ENCODE measurements at places on chromosomes 7 and 10.

DNA sequence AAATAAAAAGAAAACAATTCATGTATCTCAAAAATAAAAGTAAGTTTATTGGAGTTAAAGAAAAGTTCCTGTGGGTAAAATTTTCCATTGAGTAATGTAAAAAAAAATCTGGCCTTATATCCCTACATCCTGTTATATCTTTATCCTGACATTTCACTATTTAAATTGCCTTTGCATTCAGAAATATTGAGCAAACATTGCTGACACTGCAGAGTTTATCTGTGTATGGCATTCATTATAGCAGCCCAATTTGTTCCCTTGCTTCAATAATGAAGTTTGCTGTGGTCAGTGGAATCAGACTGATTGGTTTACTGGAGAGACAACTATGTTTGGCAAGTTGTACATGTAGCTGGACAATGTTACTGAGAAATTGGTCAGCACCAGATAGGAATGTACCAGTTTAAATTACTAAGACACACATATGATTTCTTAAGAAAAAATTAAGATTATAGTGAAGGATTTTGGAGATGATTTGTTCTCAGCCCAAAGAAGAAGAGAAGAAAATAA lies 271.7 kb downstream of the ANKRD7 start:
- DNase-seq = no peak

DNA sequence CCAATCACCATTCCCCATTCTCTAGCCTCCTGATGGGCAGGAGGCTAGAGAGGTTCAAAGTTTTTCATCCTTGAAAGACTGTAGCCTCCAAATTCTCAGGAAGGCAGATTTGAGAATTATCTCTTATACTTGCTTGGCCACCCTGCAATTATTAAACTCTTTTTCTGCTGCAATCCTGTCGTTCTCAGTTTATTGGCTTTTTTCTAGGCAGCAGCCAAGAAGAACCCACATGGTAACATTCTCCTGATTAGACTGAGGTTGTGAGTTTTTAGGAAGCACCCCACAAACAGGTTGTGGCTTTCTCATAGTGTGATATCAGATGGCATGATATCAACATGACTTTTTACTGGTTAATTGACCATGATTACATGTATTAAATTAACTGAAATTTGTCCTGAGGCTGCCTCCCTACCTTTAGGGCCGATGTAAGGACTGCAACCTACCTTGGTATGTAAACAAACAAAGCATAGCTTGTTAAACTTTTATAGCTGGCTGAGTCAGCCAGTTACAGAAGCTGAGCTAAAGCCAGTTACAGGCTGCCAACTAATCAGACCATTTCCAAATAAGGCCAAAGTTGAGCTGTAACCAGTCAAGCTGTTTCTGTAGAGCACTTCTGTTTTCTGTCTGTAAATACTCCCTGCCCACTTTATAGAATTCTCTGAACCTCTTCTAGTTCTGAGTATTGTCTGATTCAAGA lies 3.2 kb upstream of the ZNF248 start:
- no peak for DNase-seq

GRCh38 chr7:2522780-2523433 lies 3.3 kb downstream of the LFNG start:
- DNase-seq = no peak

GRCh38 chr7:7920481-7920880 lies 48.1 kb upstream of the GLCCI1 start:
- DNase-seq = no peak

- DNase-seq = no peak
Observed at GRCh38 chr10:43127442-43127841, 10.8 kb upstream of the CSGALNACT2 start.

GRCh38 chr10:72263613-72264241 lies 10.0 kb upstream of the DDIT4 start:
- DNase-seq = no peak

DNA sequence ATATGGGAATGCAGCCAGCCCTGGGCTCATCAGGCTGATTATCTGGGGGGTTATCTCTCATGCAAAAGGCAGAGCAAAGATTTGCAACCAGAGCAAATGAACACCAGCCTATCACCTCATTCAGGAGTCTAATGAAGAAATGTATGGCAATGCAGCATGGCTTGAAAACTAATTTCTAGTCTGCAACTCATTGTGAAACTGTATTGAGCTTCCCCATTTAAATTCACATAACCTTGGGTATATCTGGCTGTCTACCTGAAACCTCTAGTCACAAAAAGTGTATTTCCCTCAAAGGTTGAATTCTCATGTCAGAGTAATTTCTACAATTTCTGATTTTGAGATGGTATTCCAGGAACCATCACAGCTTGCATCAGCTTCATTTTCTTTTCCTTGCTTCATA lies 240.0 kb downstream of the SDHAF3 start:
- no peak for DNase-seq

- DNase-seq = no peak
Observed at GRCh38 chr10:29212597-29212996, 76.3 kb upstream of the LYZL1 start.

DNA sequence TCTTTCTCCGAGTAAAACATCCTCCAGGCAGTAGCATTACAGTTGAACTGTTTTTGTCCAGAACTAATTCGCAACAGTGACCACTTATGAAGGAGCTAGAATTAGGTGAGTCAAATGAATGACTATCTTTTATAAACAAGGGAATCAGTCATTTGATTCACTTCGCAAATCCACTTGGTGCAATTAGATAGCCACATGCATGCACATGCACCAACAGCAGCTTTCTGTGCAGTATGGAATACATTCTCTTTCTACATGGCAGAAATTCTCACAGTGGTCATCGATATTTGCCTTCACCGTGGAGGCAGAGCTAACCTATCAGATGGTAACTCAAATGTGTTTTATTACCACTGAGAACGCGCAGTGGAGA lies 118.8 kb downstream of the CDK6 start:
- no peak for DNase-seq

DNA sequence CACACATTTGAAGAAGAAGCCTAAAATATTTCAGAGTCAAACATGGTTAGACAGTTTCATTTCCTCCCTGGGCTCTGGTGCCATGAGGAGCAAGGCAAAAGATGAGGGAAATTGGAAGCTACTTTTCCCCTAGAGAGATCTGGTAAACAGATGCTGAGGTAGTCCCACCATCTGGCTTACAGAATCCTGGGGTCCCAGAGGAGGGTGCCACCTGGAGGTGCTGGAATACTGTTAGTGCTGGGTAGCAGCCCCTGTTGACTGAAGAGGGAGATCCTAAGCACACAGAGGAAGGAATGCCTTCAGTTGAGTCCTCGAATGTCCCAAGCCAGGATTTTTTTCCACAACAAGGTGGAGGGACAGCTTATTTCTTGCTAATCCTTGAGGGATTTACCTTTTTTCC lies 160.1 kb downstream of the FZD1 start:
- DNase-seq = no peak

DNA sequence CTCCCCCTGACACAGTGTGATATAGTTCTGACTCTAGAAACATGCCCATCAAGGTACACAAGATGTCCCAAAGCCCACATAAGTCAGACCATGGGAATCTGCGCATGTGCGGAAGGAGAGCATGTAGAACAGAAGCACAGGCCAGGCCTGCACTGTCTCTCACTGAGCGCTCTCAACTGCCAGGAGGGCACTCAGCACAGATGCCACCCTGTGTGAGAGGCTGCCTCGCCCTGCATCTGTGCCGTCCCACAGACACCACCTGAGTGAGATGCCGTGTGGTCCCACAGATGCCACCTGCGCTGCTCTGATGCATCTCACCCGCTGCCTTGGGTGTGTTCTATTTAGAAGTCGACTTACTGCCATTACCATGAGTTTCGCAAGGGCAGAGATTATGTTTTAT lies 98.4 kb downstream of the VOPP1 start:
- no peak for DNase-seq

DNA sequence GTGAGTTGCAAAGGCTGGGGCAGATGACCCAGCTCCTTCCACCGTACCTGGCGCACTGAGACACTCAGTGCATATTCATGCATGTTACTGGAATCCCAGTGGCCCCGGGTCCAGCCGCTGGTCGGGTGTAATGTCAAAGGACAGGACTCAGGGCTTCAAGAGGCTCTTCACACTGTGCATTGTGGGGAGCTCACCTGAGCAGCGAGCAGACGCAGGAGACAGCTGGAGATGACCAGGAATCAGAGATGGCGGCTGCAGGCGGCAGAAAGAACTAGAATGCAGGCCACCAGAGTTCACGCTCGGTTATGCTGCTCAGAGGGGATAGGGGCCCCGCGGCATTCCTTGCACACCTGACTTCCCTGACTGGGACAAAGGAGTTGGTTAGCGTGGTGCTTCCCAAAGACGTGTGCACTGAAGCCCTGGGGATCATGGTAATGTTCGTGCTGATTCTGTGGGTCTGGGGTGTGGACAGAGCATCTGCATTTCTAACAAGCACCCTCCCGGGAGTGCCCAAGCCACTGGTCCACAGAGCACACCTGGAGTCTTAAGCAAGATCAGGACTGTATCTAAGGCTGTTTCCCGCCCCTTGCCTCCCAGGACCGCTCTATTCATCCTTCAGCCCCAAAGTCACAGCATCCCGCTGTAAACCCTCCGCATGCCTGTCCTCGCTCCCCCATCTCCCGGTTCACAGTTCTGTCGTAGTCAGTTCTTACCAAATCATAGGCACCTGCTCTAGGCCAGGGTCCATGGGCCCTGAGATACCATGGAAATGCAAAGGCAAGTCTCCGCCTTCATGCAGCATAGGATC lies 71.0 kb downstream of the MKI67 start:
- peak; percentile 56 for DNase-seq

DNA sequence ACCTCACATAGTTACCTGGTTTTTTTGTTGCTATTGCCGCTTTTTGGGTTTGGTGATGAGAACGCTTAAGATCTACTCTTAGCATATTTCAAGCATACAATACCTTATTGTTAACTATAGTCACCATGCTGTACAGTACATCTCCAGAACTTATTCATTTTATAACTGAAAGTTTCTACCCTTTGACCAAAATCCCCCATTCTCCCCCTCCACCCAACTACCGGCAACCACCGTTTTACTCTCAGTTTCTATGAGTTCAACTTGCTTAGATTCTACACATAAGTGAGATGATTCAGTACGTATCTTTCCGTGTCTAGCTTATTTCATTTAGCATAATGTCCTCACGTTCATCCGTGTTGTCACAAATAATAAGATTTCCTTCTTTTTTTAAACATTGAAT lies 86.7 kb upstream of the IL6 start:
- DNase-seq = no peak

- DNase-seq = no peak
Observed at GRCh38 chr7:151590850-151591771, 71.4 kb upstream of the RHEB start.

DNA sequence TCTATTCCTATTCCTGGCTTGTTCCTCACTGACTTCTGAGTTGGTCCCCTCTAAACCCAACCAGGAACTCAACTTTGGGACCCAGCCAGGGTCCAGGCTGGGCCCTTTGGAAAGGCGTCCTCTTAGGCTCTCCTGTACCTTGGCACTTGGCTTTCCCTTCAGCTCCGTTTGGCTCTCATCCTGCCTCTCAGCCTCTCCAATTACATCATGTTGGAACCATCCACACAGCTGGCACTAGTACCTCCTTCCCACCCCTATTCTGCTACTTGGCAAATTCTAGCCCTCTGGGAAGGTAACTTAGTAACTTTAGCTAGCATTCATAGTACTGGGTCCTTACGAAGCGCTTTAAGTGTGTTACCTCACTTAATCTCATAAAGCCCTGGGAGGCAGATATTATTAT lies 205.3 kb upstream of the HABP2 start:
- peak; percentile 82 for DNase-seq

GRCh38 chr10:122490268-122490667 lies 28.9 kb downstream of the HTRA1 start:
- no peak for DNase-seq

DNA sequence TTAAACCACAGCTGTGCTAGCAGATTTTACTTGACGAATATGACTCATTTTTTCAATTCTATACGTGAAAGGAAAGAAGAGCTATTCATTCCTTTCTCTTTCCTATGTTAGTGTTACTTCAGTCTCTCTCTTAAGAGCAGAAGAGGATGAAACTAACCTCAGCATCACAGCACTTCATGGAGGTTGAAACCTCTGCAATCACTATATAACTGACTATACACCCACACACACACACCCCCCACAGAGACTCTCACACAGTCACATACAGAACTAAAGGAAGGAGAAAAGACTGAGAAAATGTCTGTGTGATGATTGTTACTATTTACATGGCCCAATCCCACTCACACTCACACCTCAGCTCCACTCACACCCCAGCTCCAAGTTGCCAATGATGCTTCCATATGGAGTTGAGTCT lies 104.2 kb downstream of the KIF20B start:
- DNase-seq = no peak

DNA sequence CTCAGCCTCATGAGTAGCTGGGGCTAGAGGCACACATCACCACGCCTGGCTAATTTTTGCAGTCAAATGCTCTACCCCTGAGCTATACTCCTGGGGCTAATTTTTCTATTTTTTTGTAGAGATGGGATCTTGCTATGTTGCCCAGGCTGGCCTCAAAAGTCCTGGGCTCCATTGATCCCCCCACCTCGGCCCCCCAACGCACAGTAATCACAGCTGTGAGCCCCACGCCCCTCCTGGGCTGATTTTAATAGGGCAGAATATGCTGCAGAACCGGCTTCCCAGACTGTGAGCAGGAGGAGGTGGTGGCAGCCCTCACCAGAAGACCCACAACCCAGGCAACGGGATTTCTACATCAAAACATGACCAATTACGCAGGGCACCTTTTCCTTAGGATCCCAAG lies 15.2 kb downstream of the BRAT1 start:
- DNase-seq = no peak

GRCh38 chr7:155913291-155913690 lies 101.0 kb upstream of the SHH start:
- DNase-seq = no peak

DNA sequence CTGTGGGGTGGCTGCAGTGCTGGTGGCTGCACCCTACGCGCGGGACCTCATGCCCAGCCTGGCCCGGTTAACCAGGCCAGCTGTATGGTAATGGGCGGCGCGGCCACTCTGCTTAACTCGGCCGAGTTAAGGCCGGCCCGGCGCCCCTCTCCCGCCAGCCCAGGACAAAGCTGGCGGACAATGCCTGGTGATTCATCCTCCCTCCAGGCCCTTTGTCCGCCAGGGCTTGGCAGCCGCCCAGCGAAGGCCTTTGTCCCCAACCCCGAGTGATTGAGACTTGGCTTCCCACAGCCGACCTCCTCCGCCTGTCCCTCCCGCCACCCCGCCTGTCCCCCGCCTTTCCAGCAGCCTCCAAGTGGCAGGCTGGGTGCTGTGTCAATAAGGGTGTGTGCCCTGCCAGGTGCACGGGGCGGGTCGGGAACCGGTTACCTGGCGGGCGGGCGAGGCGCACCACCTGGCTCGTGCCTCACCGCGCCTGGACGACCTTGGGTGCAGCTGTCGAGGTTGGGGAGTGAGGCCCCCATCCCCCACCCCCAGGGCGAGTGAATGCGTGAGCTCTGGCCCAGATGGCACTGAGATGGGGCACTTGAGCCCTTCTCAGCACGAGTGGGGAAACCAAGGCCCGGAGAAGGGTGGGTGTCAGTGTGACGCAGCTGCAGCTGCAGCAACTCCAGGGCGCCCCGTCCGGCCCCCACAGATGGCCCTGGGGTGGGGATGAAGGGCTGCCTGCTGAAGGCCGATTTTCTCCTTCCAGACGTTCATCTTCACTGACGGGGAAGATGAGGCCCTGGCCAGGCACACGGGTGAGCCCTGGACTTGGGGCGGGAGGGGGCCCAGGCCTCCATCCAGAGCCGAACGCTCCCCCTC lies 4.6 kb downstream of the LFNG start:
- DNase-seq = no peak

All from ascending aorta (tissue), 2 donors.